ENCODE measurements at places on chromosomes 12 and 14. TPM values are rescaled to one million over a fixed set of nuclear protein-coding genes. Genes with fewer than 3 reads are reported as not detected.

- no peak for DNase-seq
Measured at GRCh38 chr12:14394317-14395073, 29.0 kb downstream of the ATF7IP start.

- no peak for DNase-seq
Measured at GRCh38 chr12:53205747-53206419, 1.2 kb downstream of the ITGB7 start.

DNA sequence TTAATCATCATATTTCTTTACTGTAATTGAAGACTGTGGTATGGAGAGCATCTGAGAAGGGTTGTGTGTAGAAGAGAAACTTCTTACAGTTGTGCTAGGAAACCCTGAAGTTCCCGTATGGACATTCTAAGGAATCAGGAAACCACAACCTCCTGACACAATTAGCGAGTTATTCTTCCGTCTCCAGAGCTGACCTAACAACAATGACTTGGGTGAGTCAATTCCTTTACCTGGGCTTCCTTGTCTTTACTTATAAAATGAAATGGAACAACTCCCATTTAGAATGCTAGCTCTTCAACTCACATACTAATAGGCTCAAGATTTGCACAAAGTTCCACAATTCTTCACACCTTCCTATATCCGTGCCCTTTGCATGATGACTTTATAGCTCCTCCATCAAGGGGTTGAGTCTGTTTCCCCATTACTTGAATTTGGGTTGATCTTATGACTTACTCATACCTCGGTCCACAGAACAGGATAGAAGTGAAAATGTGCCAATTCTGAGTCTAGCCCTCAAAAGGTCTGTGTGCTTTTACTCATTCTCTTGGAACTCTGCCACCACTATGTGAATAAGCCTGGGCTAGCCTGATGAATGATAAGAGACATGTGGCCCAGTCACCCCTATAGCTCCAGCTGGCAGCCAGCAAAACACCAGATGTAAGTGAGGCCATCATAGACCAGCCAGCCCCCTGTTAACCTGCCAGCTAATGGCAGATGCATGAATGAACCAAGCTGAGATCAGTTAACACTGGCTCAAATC lies 459.4 kb downstream of the ETNK1 start:
- no peak for DNase-seq

DNA sequence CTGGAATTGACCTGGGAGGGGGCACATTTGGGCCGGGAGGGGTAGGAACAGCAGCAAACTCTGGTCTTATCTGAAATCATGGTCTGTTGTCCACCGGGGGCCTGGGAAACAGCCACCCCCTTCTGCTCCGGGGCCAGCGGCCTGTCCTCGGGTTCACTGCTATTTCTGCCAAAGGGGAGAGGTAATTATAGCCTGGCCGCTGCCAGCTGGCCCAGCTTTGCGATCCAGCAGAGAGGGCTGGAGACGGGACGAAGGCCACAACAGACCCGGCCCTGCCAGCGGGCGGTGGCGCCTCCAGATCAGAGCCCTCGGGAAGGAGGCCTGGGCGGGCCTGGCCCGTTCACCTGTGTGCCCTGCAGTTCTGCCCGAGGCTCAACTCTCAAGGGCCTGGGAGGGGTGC lies at the start of gene C14orf180:
TSS of gene C14orf180 (plus strand) at position 258 of the 400 bp plus-strand sequence. CDS start 6,667 bp downstream, outside the sequence.
- DNase-seq: peak; percentile 89

GRCh38 chr12:117053050-117053400 lies 46.2 kb downstream of the TESC start:
- no peak for DNase-seq

DNA sequence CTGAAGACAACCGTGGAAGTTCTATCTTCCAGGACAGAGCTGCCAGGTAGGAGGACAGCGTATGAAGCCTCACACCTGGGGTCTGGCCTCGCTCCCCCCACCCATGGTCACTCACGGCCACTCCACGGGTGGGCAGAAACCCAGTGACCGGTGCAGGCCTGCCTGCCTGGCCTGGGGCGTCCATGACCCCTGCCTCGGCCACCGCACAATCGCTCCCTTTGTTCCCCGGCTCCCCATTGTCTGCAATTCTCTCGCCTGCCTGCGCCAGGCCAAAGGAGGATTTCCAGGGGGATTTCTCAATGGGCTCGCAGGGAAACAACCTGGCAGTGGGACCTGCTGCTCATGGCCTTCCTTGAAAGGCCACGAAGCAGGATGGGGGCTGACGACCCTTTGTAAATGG lies 22.6 kb downstream of the CCDC85C start:
- no peak for DNase-seq

DNA sequence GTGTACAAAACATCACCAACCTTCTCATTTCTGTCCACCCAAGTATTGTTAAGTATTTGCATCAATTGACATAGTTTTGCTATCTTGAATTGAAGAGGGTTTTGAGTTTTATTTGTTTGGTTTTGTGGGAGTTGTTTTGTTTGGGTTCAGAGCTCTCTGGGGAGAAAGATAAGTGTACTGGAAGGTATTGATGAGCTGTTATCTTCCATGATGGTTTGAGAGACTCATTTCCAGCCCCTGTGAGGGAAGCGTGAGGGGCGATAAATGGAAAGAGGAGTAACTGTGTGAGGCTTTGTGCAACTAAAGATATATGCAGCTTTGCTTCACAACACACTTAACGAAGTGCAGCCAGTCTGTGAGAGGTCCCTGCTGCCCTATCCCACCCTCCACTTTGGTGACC lies 15.7 kb upstream of the CIPC start:
- DNase-seq: no peak

DNA sequence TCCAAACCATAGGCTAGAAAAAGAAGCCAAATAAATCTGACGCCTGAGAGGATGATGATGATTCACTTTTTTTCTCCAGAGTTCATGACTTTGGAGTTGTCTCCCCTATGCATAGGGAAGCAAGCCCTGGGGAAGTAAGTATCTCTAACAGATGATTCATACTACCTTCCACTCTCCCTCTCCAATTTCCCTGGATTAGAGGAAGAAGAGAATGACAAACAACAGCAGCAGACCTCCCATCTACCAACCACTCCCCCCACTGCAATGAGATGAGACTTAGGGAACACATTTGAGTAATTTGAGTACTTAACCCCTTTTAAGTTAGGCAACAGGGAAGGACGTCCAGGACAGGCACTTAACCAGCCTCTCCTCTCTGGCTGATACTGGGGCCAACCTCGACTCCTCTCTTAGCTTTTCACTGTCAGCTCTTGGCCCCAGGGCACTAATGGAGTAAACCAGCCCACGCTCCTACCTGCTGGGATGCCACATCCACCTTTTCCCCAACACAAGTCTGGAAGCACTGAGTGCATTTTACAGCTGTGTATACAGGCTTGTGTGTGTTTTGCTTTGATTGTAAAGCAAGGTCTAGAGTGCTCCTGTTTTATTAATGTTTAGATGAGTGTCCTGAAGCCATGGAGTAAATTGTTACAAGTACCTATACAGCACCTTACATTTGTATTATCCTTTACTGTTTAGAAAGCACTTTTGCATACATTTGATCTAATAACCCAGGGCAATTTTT lies 180.7 kb downstream of the PHLDA1 start:
- no peak for DNase-seq

DNA sequence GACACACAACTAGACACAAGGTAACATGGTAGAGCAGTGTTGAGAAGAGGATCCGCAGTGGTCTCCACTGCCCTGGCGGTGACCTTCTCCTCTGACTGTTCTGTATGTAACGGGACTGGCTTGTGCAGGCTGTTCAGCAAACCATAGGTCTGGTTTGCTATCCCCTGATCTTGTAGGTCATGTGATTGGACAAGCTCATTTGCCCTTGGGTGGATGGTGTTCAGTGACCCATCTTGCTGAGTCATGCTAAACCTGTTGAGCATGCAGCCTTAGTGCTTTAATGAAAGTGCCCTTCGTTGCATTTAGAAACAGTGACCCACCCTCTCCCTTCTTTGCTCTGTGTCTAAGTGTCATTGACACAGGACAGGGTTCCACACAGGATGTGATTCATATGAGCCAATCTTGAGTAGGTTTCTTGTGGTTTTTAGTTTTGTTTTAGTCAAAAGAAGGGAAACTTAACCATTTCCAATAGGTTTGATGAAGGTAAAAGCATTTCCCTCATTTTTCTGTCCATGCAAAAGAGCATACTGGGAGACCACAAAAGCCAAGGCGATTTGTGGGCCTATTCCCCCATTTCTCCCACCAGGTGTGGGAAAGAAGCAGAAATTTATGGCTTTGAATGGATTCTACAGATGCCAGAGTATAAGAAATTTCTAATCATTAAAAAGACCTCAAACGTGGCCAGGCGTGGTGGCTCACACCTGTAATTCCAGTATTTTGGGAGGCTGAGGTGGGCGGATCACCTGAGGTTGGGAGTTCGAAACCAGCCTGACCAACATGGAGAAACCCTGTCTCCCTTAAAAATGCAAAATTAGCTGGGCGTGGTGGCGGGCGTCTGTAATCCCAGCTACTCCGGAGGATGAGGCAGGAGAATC lies 32.6 kb upstream of the HIF1A start:
- no peak for DNase-seq

DNA sequence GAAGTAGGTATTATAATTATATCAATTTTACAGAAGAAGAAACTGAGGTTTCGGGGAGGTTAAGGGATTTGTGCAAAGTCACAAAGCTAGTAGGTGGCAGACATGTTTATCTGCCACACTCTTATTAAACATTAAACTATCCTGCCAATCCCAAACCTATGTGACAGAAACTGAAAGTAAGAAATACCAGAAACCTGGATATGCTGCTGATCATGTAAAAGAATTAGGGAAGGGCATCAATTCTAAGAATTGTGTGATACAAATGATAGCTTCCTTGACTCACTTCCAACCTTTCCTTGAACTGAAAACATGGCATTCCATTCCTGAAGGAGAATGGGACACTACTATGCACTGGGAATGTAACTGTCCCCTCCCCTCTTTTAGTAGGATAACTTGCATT lies 16.9 kb downstream of the TAOK3 start:
- no peak for DNase-seq

- no peak for DNase-seq
Measured at GRCh38 chr12:49929581-49929980, 21.0 kb upstream of the AQP2 start.

- DNase-seq: no peak
Measured at GRCh38 chr14:77620222-77620870, 3.9 kb upstream of the SPTLC2 start.

DNA sequence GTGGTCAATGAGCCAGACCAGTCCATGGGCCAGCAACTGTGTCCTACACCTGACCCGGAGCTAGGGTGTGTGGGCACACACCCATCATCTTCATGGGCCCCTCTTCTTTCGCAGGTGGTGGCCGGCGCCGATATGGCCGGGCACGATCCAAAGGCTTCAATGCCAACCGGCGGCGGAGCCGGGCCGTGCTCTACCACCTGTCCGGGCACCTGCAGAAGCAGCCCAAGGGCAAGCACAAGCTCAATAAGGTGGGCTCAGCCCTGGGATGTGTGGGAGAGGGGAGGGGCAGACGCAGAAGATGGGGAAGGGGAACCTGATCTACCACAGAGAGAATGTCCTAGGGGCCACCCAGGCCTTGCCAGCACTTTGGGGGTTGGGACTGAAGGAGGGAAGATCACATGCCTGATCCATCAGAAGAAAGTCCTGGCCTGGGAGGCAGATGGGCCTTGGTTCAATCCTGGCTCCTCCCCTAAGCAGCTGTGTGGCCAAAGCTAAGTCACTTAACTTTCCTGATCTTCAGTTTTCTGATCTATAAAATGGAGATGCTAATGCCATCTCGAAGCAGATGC lies 3.8 kb downstream of the KCNH3 start:
- DNase-seq: peak; percentile 19

DNA sequence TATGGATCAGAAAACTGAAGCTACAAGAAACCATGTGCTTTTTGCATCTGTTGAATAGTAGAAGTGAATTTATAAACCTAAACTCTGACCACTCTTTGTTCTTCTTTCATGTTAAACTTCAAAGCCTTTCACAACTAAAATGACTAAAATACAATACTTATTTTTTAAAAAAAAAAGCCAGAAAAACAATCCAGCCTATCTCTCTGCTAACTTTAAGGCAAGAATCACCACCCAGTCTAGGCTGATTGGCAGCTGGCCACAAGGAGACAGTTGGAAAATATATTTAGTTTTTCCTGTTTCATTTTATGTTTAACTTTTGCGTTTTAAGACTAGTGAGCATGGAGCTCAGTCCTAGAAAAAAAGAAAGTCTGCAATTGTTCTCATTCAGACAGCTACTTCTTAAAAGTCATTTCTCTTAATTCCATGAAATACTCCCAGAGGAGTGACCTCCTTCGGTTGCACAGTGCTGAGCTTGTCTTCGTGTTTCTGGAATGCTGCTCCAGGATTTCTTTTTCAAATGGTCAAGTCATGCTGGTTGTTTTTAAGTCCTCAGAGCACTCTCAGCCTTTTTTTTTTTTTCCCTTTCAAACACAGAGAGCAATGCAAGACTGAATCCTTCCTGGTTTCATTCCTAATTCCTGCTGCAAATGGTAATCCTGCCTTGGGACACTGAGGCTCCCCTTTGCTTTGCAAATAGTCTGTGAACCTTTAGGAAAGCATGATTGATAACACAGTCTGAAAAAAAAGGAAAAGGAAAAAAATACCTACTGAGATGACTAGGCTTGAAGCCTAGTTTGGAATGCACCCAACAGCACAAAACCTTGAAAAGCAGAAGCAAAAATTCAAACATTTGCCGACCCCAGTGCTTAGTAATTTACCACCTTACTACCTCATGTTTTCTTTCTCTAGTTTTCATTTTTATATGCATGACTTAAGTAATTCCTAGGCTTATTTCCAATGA lies 233.3 kb upstream of the DAAM1 start:
- peak; percentile 29 for DNase-seq

DNA sequence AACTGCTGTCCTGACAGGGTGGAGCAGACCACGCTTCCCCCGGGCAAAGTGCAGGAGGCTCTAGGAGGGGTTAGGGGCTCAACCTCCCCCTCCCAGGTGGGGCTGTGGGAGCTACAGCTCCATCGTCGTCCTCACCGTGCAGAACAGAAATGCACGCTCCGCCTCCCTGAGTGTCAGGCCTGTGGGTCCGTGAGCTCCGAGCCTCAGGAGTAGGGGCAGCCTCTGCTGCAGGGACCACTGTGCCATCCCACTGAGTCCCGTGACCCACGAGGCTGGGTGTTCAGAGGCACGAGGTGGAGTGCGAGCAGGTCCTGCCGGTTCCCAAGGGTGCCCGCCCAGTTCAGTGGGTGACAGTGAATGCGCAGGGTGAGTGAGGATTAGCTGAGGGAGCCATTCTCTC lies 48.6 kb downstream of the CACNA1C start:
- no peak for DNase-seq

- no peak for DNase-seq
Measured at GRCh38 chr12:60072911-60073310, 477.1 kb downstream of the SLC16A7 start.

DNA sequence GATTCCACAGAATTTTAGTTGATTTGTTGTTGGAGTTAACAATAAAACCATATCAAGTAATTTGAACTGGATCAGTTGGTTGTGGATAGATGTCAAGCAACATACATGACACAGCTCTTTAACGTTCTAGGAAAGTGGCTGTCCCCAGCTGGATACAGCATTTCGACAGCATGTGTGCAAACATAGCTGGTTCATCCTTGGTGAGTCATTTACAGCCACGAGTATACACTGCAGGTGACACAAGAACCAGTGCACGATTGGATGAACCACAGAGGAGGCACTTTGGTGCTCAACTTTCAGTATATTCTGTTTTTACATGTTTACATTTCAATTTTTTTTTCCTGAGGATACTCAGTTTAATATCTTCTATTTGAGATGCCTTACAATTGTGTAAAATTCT lies 242.4 kb downstream of the TMEM117 start:
- DNase-seq: no peak

- peak; percentile 73 for DNase-seq
Measured at GRCh38 chr12:104605685-104606084, 148.9 kb downstream of the CHST11 start.

The LRP1-AS gene
- not detected for total RNA-seq

The ASCL1 gene
- total RNA-seq: not detected

The TMEM120B gene
- total RNA-seq: 9.9 TPM

The OR4E2 gene
- total RNA-seq: not detected

The PLEKHD1 gene
- total RNA-seq: 0.37 TPM

The PTPN21 gene
- total RNA-seq: 37.8 TPM

The LPAR5 gene
- 8.6 TPM for total RNA-seq

The AQP6 gene
- not detected for total RNA-seq

Data from left ventricle myocardium superior (tissue), 1 donor.